ENCODE measurements at places on chromosomes 1 and 21.

DNA sequence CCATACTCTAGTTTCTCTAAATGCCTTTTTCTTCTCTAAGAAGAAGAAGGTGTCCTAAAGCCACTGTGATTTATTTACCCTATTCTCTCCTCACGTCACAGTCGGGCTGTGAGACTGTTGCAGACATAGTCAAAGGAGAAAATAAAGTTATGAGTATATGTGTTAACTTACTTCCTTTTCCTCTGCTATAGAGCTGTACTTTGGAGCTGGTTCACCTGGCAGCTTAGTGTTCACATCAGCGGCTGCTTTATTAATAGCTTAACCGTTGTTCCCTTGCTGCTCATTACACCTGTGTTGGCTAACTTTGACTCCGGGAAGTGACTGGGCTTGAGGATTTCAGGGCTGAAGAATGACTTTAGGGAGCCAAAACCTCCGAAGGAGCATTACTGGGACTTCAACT lies 3.6 kb downstream of the PFKFB2 start:
- no peak for DNase-seq

- no peak for DNase-seq
These were observed 126.8 kb upstream of the DEPDC1 start for GRCh38 chr1:68623700-68624099.

GRCh38 chr1:38210021-38210894 lies 163.7 kb upstream of the POU3F1 start:
- DNase-seq = peak; percentile 100

- no peak for DNase-seq
These were observed 119.4 kb downstream of the AKT3 start for GRCh38 chr1:243730487-243731150.

- DNase-seq = no peak
These were observed 468.7 kb downstream of the ADGRL2 start for GRCh38 chr1:82269431-82269830.

DNA sequence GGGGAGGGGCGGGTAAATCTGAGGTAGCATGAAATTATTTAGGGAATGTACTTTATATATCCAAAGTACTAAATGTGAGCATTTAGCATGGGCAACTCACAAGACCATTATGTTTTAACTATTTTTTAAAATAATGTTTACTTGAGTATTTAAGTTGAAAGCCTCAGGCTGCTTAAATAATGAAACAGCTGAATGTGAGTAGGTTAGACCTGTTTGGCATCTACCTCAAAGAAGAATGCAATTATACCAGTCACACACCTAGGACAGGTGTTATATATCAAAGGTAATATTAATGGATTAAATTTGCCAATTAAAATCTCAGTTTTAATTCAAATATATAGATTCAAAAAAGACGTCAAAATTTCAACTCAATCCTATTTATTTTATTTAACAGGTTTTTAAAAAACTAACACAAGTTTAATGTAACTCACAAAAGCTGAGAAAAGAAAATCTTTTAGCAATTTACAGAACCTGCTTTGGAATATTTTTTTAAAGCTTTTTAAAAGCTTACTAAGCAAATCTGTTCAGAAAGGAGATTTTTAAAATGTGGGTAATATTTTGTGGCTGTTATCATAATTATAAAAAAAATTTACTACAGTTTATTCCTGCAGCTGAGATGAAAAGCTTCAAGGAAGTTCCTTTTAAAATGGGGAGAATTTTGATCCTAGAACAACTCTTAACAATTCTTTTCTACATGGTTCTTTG lies 104.6 kb upstream of the LBR start:
- no peak for DNase-seq

GRCh38 chr1:204520834-204521709 lies 4.9 kb downstream of the MDM4 start:
- DNase-seq = no peak

- DNase-seq = peak; percentile 77
These were observed 4.4 kb downstream of the ENTREP3 start for GRCh38 chr1:155250633-155251449.

DNA sequence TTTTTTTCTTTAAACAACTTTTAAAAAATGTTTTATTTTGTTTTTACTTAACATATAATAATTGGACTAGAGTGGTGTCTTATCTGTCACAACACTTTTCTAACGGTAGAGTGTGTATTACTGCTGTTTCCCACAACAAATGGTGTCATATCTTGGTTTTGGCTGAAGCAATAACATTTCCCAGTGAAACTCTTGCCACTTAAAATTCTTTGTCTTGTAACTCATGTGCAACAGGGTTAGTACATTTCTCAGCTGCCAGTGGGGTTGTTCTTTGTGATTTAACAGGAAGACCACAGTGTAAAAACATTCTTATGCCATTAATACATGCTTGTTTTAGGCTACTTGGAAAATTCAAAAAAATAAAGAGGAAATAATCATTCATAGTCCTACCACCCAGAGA lies 43.5 kb downstream of the ALPL start:
- no peak for DNase-seq

GRCh38 chr1:240258910-240259309 lies 167.2 kb downstream of the FMN2 start:
- no peak for DNase-seq

DNA sequence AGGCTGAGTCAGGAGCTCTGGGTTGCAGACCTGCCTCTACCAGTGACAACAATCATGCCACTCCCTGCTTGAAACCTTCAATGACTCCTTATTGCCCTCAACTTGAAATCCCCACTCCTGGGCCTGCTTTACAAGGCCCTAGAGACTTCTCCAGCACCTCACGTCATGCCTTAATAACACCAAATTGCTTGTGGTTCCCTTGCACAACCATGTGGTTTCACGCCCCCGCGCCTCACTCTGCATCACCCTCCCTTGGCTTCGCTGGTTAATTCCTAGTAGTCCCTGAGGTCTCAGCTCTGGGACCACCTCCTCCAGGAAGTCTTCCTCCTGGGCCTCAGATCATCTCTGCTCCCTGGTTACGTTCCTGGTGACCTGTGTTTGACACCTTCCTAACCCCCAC lies 33.0 kb downstream of the EPHA2 start:
- no peak for DNase-seq

DNA sequence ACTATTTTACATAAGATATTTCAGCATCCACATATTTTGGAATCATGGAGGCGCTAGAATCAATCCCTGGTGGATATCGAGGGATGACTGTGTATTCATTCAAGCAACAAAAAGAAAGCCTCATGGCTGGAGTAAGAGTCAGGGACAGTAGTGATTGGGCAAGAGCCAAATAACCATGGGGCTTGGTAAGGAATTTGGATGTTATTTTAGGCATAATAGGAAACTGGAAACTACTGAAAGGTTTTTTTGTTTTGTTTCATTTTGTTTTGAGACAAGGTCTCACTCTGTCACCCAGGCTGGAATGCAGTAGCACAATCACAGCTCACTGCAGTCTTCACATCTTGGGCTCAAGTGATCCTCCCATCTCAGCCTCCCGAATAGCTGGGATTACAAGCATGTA lies 33.8 kb upstream of the EYA3 start:
- no peak for DNase-seq

DNA sequence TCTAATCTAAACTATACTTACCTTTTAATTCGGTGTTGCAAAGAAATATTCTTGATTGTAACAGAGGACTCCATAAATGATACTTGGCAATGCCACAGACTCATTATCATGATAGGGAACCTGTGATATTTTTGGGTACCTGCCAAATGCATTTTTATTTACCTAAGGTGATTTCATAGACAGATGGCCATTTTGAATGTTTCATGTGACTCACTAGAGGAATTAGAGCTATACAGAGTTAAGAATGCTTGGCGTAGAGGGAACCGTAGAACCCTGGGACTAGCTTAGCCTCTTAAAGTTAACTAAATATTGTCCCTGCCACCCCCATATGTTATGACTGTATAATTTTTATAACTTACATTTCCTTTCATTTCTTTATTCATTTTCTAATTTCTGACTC lies 136.1 kb downstream of the DISP1 start:
- peak; percentile 47 for DNase-seq

DNA sequence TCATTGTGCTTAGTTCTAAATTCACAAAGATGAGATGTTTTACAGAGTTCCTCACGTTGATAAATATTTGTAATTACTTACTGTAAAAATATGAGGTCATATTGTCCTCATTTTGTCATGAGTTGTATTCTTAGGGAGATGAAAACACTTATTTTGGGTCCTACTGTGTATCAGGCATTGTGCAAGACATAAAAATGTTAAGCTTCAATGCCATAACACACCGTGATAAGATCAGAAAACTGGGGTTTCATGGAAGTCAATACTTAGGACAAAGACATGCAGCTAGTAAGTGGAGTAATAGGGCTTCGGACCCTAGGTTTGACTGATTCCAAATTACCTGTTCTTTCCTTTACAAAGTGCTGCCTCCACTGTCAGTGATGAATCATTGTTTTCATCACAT lies 720.7 kb upstream of the ZP4 start:
- DNase-seq = no peak

- no peak for DNase-seq
These were observed 1.6 kb downstream of the WNT2B start for GRCh38 chr1:112510340-112510739.

DNA sequence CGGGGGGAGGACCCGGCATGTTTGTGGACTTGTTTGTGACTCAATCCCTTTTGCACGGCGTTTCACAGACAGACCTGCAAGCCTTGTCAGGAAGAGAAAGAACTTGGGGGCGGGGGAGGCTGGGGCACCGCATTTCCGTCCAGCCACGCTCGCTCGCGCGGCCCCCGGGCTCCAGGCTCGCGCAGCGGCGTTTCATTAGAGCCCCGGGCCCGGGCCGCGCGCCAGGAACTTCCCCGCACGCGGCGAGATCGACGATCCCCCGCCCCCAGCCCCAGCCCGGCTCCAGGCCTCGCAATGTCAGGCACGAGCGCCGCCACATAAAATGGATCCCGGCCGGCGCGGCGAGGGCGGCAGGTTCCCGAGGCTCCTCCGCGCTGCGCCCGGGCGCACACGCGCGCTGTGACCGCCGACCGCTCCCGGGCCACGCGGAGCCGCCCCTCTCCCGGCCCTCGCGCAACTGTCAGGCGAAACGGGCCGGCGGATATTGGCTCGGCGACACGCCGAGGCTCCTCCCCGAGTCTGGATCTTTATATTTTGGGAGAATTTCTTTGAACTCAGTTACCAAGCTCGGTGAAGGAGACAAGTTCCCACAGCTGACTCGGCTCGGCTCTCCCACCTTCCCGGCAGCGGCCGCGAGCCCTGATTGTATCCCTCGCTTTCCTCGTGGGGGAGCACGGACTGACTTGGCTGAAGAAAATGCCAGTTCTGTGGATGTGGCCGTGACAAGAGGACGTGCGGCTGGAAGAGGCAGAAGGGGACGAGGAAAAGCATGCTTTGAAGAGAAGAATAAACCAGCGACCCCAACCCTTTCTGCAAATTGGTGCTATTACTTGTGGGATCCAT lies at the start of gene KIF26B:
KIF26B (plus strand) TSS at position 557 of the 843 bp plus-strand sequence. CDS start 440 bp downstream, outside the sequence.
- peak; percentile 12 for DNase-seq

DNA sequence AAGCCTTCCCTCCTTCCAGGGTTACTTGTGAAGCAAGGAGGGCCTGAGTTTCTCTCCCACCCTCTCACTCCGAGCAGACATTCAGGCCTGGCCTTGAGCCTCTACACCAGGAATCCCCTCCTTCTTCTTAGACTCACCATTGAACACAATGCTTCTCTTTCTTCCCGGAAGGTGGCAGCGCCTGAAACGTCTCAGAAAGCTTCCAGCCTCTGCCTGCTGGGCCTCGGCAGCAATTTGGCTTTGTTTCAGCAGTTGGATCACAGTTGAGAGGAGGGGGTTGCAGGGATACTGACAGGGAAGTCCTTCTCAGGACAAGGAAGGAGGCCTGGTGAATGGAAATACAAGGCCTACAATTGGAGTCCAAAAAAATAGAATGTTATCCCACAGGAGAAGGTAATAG lies 6.3 kb downstream of the CLDN8 start:
- no peak for DNase-seq

- no peak for DNase-seq
These were observed 176.1 kb downstream of the BRINP2 start for GRCh38 chr1:177346790-177347359.

GRCh38 chr1:215501496-215501895 lies 65.6 kb upstream of the KCTD3 start:
- DNase-seq = no peak

DNA sequence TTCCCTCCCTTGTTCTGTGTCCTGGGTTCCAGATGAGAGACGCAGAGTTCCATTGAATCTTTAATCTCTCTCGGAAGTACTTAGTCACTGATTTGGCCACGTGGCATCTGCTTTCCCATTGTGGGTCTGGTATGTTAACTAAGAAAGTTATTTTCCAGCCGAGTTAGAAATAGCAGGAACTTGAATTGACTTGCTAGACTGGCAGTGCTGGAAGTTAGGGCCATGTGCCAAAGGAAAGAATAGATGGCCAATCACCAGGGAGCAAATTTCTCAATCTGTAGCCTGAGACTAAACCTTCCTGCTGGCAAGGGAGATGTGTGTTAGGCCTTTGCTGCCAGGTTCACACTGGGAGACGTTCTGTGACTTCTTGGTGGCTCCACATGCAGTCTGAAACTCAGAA lies 24.2 kb upstream of the SLFNL1 start:
- no peak for DNase-seq

GRCh38 chr1:229951856-229952534 lies 115.0 kb upstream of the GALNT2 start:
- DNase-seq = no peak

DNA sequence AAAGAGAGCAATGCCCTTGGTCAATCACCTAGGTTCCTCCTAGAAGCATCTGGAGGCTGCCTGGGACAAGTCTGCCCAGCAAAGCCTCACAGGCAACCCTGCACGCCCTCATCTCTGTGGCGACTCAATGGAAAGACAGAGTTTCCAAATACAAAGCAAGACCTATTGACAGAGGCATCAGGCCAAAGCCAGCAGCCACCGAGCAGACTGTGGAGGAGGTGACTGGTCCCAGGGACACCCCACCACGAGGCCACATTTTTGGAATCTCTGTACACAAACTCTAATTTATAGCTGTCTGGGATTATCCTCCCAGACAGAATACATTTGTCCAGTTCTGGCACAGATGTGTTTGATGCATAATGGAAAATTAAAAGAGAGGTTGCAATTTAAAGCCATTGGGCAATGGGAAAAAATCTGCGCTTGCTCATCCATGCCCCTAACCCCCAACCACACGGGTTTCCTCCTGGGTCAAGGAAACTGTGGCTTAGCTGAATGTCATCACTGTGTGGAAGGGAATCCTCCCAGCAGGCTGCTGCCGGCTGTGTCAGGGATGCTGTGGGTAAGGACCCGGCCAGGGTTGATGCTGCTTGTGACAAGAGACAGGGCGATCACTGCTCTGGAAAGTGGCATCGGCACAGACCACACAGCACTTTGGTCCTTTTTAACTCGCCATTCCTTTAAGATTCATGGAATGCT lies 14.3 kb downstream of the TSPAN2 start:
- no peak for DNase-seq

DNA sequence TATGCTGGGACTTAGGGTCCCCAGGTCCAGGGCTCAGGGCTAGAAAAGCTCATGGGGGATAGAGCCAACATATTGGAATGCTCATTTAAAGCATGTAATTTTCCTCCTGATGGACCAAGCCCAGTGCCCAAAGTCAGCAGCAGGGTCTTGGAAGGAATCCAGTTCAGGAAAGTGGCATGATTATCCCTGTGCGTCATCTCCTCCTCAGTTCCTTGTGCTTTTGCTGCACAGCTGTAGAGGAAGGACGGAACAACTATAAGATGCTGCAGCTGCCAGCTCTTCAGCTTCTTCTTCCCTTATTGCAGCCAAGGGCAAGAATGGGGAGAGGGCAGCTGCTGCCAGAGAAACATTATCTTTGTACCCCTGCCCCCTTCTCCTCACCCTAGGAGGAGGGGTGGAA lies 58.4 kb downstream of the OVGP1 start:
- no peak for DNase-seq
